Activated CD4-positive, alpha-beta T cell treated with anti-CD3 and anti-CD28 coated beads for 1 hour (primary cell): ENCODE measurements at places on chromosomes 6 and 20.

DNA sequence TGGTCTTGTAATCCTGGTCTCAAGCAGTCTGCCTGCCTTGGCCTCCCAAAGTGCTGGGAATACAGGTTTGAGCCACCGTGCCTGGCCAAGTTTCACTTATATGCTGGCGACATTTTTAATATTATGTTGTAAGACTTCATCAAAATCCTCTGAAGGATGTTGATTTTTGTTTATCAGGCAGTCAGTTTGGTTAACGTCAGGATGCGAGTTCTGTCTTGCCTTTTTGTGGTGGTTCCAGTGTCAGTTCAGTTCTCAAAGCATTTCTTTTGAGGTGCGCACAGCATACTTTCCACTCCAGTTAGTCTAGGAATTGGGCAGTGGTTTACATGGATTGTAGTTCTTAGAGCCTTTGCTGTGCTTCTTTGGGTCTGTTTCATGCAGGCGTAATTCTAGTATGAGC is 24.9 kb downstream of the SCAF8 start:
- DNase-seq, result no peak

DNA sequence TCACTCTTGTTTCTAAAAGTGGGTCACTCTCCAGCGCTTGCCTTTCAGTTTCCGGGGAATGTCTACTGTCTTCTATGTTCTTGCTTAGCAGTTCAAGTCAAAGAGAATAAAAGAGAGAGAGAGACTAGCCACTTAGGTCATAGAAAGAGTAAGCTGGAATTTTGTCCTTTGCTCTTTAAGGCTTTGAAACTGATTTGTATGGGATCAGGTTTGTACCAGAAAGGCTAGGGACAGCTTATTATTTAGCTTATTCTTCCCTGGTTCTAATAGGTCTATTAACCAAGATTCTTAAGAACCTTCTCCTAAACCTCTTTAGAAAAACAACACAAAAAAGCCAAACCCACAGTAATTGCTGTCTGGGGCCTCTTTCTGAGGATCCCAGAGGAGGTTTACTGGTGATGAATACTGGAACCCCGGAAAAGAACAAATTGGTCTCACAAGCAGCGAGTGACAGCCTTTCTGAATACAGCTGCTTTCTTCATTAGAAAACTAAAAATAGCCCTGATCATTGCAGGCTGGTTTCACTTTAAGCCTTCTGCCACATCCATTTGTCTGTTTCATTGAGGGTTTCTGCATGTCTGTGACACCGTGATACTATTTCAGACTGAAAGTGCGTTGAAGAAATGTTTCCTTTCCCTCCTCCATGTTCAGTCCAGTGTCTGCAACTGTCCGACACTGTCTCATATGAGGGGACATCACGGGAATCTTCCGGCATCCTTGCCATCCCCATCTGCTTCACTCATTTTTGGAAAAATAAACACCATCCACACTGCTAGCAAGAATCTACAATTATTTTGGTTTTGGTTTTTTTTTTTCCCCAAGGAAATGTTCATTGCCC is 75.1 kb upstream of the ATXN1 start:
- no peak for DNase-seq

GRCh38 chr6:118677193-118677592 is 25.8 kb upstream of the CEP85L start:
- DNase-seq, result no peak

- DNase-seq, result no peak
These were observed 36.3 kb upstream of the ARFGEF2 start for GRCh38 chr20:48885237-48885636.

GRCh38 chr20:51702556-51702955 is 65.6 kb downstream of the ATP9A start:
- DNase-seq, result no peak

GRCh38 chr20:38018385-38018784 is 14.9 kb downstream of the TTI1 start:
- DNase-seq, result no peak

- no peak for DNase-seq
These were observed 33.3 kb downstream of the THBS2 start for GRCh38 chr6:169220068-169220964.

- no peak for DNase-seq
These were observed 180.4 kb upstream of the DTNBP1 start for GRCh38 chr6:15843226-15843625.

- DNase-seq, result no peak
These were observed 6.5 kb downstream of the BTN2A2 start for GRCh38 chr6:26389349-26389894.

GRCh38 chr6:15503346-15503680 is 159.5 kb downstream of the DTNBP1 start:
- no peak for DNase-seq

- no peak for DNase-seq
These were observed 624 bp downstream of the RBBP8NL start for GRCh38 chr20:62426699-62427131.

- DNase-seq, result no peak
These were observed 138.3 kb downstream of the FLRT3 start for GRCh38 chr20:14199111-14199510.

- DNase-seq, result no peak
These were observed 103.3 kb downstream of the BACH2 start for GRCh38 chr6:90193359-90193758.

DNA sequence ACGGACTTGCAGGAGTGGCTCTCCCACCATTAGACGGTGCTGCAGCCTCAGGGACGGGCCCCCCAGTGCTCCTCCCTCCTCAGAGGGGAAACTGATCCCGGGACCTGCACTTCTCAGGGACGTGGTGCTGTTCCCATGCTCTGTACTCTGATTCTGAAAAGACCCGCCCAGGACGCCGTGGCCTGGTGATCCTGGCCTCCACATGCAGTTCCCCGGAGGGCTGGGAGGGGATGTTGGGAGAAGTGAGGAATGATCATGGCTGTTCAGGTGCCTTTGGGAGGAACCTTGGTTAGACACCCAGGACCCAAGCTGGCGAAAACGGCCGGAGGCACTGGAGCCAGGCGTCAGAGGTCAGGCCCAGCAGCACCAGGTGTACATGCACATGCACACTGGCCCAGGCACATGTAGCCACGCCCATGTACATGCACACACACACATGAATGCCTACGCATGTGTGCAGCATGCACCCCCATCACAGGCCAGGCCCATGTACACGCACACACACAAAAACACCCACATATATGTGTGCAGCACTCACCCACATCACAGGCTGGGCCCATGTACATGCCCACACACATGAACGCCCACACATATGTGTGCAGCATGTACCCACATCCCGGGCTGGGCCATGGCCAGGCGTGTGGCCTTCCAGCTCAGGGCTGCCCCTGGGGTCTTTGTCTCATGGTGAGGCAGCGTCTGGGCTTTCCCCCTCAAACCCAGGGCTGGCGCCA is 52.6 kb upstream of the DACT2 start:
- DNase-seq, result no peak

DNA sequence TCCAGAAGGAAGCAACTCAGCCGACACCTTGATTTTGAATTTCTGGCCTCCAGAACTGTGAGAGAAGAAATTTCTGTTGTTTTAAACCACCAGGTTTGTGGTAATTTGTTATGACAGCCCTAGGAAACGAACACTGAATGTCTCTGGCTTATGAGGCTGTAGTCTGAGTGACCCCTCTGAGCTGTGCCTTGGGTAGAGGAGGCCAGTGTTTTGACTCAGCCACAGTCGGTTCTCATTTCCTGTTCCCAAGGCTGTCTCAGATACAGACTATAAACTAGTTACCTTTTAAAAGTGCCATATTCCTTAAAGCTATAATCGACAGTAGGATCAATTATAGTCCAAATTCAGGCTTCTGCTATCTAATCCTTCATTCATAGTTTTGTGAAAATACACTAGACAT is 391.2 kb upstream of the MAP3K7 start:
- DNase-seq, result no peak

GRCh38 chr6:111221804-111222203 is 134.5 kb downstream of the SLC16A10 start:
- DNase-seq, result no peak

- peak; percentile 72 for DNase-seq
These were observed 129.9 kb downstream of the HFE start for GRCh38 chr6:26216886-26217713.

GRCh38 chr6:137849981-137850714 is 16.9 kb upstream of the TNFAIP3 start:
- DNase-seq, result no peak

- DNase-seq, result no peak
These were observed 623 bp upstream of the MRPS26 start for GRCh38 chr20:3045042-3045815.

DNA sequence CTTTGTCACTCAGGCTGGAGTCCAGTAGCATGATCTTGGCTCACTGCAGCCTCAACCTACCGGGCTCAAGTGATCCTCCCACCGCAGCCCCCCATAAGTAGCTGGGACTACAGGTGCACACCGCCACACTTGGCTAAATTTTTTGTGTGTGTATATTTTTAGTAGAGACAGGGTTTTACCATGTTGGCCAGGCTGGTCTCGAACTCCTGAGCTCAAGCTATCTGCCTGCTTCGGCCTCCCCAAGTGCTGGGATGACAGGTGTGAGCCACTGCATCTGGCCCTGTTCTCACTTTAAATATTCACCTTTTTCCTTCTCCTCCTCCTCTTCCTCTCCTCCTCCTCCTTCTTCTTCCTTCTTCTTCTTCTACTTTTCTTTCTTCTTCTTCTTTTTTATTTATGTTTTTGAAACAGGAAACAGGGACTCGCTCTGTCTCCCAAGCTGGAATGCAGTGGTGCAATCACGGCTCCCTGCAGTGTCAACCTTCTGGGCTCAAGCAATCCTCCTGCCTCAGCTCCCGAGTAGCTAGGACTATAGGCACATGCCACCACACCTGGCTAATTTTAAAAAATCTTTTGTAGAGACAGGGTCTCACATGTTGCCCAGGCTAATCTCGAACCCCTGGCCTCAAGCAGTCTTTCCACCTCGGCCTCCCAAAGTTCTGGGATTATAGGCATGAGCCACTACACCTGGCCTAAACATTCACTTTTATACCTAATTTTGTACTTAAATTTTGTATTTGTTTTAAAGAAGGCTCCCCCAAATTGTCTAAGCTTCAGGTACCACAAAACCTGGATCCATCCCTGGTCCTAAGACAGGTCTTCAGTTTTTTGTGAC is 47.2 kb upstream of the NCOA3 start:
- DNase-seq, result no peak

DNA sequence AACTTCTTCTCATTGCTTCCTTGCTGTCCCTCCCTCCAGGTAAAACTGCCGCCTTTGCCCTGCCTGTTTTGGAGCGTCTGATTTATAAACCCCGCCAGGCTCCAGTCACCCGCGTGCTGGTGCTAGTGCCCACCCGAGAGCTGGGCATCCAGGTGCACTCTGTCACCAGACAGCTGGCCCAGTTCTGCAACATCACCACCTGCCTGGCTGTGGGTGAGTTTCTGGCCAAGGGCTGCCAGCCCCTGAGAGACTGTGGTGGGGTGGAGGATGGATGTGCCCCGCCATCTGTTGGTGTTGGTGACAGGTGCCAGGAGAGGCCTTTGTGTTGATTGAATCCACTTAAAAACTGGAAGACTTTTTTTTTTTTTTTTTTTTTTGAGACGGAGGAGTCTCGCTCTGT is 9.5 kb downstream of the DDX27 start:
- DNase-seq, result no peak

- no peak for DNase-seq
These were observed 27.7 kb downstream of the PCK1 start for GRCh38 chr20:57588596-57588995.

DNA sequence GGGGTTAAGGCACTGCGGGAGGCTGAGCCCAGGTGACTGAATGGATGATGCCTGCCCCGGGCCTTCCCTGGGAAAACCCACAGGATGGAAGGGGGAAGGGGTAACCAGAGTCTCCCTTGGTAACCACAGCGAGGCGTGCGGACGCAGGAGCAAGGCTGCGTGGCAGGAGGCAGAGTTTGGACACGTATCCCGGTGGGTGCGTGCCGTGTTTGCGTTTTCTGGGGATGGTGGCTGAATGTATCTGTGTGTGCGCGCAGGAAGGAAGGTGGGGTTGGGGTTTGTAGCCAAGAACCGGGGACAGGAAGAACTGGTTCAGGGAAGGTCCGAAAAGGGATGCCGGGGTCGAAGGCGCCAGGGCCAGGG is 1.8 kb downstream of the MDGA1 start:
- DNase-seq, result no peak

GRCh38 chr20:57536771-57537724 is 12.1 kb upstream of the CTCFL start:
- no peak for DNase-seq

DNA sequence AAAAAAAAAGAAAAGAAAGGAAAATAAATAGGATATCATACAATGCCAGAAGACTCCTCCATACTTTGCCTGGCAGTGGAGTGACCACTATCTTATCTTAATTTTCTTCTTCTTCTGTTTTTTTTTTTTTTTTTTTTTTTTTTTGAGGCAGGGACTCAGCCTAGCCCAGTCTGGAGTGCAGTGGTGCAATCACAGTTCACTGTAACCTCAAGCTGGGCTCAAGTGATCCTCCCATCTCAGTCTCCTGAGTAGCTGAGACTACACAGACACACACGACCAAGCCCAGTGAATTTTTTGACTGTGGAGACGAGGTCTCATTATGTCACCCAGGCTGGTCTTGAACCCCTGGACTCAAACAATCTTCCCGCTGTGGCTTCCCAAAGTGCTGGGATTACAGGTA is 17.1 kb upstream of the MMP9 start:
- DNase-seq, result no peak

GRCh38 chr6:30821862-30822784 is 62.2 kb upstream of the DDR1 start:
- no peak for DNase-seq

DNA sequence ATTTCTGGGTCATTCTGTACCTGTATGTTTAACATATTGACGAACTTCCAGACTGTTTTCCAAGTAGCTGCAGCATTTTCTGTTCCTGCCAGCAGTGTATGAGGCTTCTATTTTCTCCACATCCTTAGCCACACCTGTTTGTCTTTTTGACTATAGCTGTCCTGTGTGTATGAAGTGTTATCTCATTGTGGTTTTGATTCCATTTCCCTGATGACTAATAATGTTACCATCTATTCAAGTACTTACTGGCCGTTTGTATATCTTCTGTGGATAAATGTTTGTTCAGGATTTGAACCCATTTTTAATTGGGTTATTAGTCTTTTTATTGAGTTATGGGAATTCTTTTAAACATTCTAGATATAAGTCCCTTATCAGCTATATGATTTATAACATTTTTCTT is 95.2 kb downstream of the JAG1 start:
- DNase-seq, result no peak

DNA sequence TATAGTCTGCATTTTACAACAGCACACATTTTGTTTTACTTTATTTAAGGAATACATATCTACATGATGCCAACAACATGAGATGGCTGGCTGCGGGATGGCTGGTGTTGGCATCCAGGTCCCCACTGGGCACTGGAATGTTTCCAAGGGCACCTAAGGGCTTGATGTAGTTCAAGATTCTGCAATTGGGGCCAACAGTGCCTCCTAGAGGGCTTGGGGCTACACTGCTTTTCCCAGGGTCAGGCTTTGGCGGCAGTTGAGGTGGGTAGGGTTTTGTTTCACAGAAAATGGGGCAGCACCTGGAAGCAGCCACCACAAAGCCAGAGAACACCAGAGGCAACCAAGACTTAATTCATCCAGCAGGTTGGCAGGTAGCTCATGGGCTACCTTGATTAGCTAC is 202.2 kb upstream of the PRND start:
- no peak for DNase-seq

GRCh38 chr6:30062471-30063178 is 1.6 kb downstream of the POLR1H start:
- DNase-seq, result no peak

- no peak for DNase-seq
These were observed 64.3 kb downstream of the CDH4 start for GRCh38 chr20:61316346-61316745.
